Coronary artery (tissue), 2 donors: ENCODE measurements at places on chromosomes 16 and 17.

GRCh38 chr16:676913-677312 is 1.4 kb downstream of the RHBDL1 start:
- DNase-seq = no peak

- DNase-seq = no peak
Measured at GRCh38 chr17:30389756-30390300, 11.1 kb downstream of the CPD start.

- no peak for DNase-seq
Measured at GRCh38 chr16:1331712-1332617, 1.5 kb upstream of the BAIAP3 start.

- no peak for DNase-seq
Measured at GRCh38 chr17:55291114-55291507, 26.4 kb downstream of the HLF start.

DNA sequence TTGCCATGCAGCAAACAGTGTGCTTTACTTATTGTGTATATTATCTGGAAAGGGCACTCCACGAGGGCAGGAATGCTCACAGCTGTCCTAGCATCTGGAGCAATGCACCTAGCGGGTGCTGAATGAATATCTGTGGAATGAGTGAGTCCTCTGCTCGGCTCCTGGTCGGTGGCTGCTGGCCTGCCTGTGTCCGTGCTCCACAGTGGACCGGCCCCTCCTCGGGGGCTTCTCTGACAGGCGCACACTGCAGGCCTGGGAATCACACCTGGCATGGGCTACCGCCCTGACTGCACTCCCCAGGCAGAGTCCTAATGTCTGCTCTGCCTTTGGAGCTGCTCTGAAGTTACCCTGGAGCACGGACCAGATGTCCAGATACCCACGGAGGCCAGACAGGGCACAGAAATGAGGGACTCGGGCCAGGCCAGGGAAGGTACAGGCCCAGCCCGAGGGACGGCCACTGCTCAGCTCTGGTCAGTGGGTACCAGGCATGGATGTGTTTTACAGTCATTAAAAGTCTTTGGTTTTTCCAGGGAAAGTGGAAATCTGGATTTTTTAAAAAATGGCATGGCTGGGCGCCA is 21.1 kb upstream of the AKTIP start:
- no peak for DNase-seq

GRCh38 chr16:88686062-88686438 is 257 bp downstream of the SNAI3 start:
- DNase-seq = no peak

DNA sequence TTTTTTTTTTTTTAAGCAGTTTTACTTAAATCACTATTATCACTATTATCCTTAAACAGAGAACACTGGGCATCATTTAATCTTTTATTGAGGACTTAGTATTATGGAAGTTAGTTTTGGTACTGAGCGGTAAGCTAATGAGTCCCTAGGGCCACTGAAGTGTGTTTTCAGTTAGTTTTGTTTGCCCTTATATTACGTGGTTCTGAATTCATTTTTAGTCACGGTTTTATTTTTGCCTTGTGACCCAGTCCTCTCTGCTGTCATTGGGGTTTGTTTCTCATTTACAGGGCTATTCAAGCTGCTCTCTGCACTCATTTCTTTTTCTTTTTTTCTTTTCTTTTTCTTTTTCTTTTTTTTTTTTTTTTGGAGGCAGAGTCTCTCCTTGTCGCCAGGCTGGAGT is 17.3 kb downstream of the RABEP1 start:
- no peak for DNase-seq

- no peak for DNase-seq
Measured at GRCh38 chr16:75379911-75380847, 53.1 kb downstream of the CFDP1 start.

DNA sequence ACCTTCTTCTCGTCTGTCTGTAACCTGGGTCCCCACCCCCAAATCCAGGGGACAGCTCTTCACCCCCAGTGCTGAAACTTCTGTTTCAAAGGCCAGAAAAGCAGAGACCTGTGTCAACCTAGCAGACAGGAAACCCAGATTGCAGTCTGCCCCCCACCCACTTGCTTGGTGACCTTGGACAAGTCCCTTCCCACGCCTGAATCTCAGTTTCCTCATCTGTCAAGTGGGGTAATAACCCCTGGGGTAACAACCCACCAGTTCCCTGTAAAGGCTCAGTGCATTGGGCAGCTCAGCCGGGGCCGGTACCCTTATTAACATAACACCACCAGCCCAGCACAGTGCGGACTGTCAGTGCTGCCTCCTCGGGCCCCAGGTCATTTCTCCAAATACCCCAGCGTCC is 1.3 kb downstream of the STX1B start:
- no peak for DNase-seq

DNA sequence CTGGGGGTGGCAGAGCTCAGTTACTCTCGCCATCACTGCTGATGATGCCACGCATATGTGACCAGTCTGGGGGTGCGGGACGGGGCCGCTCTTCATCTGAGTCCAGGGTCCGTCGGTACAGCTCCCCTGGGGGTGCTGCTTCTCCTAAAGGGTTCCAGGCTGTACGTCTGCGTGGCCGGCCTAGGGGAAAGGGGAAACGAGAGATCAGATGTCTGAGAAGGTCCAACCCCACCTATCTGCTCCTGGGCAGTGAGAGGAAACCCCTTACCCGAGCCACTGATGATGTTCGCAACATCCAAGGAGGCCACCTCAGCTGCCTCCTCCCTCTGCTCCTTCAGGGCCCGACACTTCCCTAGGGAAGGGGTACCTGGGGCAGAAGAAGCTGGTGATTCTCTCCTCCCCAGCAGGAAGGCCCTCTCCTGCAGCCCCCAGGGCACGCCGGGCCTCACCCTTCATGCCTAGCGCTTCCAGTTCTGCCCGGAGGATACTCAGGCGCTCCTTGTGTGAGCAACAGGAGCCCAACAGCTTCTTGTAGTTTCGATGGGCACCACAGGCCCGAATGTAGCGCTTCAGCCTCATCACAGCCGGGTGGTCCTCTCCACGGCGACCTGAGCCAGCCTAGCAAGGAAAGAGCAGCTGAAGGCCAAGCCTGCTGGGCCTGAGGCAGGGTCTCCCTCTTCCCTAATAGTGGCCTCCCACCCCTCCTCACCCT is 2.1 kb downstream of the HIRIP3 start:
- DNase-seq = no peak

- no peak for DNase-seq
Measured at GRCh38 chr16:85991856-85992255, 92.9 kb downstream of the IRF8 start.

- no peak for DNase-seq
Measured at GRCh38 chr17:58344047-58344790, 7.8 kb downstream of the SUPT4H1 start.
